Muscle of arm (tissue), 14 donors: ENCODE measurements at places on chromosomes 12 and 14. TPM values are rescaled to one million over a fixed set of nuclear protein-coding genes. Genes with fewer than 3 reads are reported as not detected.

The ADAMTS20 gene
- 0.34 TPM for polyA plus RNA-seq

DNA sequence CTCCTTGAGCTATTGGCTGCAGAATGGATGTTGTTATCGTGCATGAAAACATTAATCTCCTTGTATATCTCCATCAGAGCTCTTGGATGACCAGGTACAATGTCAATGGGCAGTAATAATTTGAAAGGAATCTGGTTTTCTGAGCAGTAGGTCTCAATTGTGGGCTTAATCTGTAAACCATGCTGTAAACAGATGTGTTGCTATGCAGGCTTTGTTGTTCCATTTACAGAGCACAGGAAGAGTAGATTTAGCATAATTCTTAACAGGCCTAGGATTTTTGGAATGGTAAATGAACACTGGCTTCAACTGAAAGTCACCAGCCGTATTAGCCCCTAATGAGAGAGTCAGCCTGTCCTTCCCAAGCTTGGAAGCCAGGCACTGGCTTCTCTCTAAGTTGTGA lies 50.4 kb downstream of the ATG14 start:
- DNase-seq: no peak

- no peak for DNase-seq
Observed at GRCh38 chr14:103820382-103820781, 27.0 kb downstream of the PPP1R13B start.

The MYF6 gene
- polyA plus RNA-seq: 67.0 TPM

GRCh38 chr14:38605193-38606114 lies 349.6 kb upstream of the CLEC14A start:
- DNase-seq: no peak

- DNase-seq: no peak
Observed at GRCh38 chr12:104763168-104763805, 194.8 kb downstream of the SLC41A2 start.

- no peak for DNase-seq
Observed at GRCh38 chr14:59309291-59309900, 120.9 kb downstream of the DAAM1 start.

GRCh38 chr14:24403294-24403998 lies 4.6 kb downstream of the NYNRIN start:
- peak; percentile 62 for DNase-seq

GRCh38 chr14:34081576-34082136 lies 130.8 kb upstream of the EGLN3 start:
- no peak for DNase-seq

- peak; percentile 47 for DNase-seq
Observed at GRCh38 chr12:93098077-93098476, 169.0 kb upstream of the EEA1 start.

DNA sequence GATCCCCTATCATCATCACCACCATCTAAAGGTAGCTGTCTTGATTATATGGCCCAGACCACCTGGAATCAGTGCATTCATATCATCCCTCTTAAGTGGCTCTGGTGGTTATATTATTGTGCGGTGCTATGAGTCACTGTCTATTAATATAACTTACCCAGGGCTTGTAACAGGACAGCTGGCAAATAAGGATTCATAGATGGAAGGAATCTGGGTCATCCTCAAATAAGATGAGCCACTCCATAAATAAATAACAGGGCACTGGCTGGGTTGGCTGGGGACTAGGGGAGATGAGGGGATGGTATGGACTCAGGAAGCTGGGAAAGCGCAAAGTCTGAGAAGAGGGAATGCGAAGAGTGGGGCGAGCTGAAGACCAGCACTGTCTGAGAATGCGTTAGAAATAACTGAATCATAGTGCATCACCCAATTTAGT lies 216.1 kb downstream of the NUAK1 start:
- DNase-seq: no peak

The CPNE6 gene
- not detected for polyA plus RNA-seq

The PRH2 gene
- not detected for polyA plus RNA-seq

GRCh38 chr14:101836135-101836534 lies 74.6 kb downstream of the PPP2R5C start:
- DNase-seq: no peak

DNA sequence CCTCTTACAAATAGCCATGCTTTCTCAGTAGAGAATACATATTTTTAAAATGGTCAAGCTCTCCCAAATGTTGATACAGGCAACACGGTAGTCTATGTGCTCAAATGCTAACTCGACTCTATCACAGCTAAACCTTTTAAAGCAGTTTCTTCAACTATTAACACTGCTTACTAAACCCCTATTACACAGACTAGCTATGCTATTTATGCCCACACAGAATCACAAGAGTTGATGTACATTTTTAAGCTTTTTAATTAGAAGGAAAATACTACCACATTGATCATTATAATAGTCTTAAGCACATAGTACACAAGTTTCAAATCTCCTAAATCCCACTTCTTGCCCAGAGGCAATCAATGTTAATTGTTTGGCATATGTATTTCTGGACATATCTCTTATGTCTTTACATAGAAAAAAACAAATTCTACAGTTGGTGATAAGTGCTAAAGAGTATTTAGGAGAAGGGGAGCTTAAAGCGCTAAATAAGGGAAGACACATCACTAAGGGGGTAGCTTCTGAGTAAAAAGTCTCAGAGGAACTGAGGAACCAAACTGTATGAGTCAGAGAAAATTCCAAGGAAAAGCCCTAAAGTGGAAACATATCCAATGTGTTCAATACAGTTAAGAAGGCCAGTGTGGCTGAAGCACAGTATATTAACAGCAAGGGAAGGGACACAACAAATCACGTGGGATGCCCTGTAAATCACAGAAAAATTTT lies 13.7 kb downstream of the HNRNPC start:
- DNase-seq: no peak

DNA sequence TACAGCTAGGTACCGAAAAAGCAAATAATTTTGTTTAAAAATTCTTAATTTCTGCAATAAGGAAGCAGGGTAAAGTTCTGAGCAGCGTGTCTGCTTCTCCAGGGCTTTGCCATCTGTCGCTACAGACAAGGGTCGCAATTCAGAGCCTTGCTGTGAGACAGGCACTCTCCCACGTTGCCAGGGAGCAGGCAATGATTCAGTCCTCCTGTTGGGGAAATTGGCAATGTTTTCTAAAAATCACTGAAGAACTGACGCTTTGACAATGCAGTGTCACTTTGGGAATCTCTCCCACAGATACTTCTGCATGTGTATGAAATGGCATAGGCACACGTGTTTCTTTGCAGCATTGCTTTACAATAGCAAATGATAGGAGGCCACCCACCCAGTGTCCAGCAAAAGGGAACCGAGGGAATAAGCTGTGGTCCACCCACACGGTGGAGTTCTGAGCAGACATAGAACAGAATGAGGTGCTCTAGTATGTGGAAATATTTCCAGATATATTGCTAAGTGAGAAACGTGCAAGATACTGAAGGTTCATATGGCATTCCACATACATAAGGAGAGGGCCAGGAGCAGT lies 16.0 kb upstream of the HIP1R start:
- DNase-seq: no peak

- DNase-seq: no peak
Observed at GRCh38 chr12:87815771-87816585, 213.2 kb downstream of the C12orf50 start.

The NEK9 gene
- 102 TPM for polyA plus RNA-seq

- no peak for DNase-seq
Observed at GRCh38 chr14:77469067-77469505, 11.2 kb downstream of the AHSA1 start.
